ENCODE measurements at places on chromosomes 7 and 10. TPM values are rescaled to one million over a fixed set of nuclear protein-coding genes. Genes with fewer than 3 reads are reported as not detected.

The DENND2A gene
- under 0.01 TPM for total RNA-seq

The TCAF2 gene
- 2.4 TPM for total RNA-seq

The CFAP43 gene
- 0.18 TPM for total RNA-seq

The MCU gene
- 41.9 TPM for total RNA-seq

The C10orf62 gene
- total RNA-seq, result 0.23 TPM

The SUN1 gene
- total RNA-seq, result 116 TPM

The NUTM2A gene
- total RNA-seq, result 0.37 TPM

The EGFR gene
- total RNA-seq, result 60.3 TPM

The SPDYE8 gene
- not detected for total RNA-seq

All from smooth muscle cell of the umbilical artery (primary cell).